ENCODE measurements at places on chromosomes 11 and 22.

GRCh38 chr22:25564979-25565677 is 653 bp downstream of the GRK3 start:
- H3K36me3 ChIP-seq, result peaks cover 3% of the 10 kb centered on the region
- H3K4me3 ChIP-seq, result peak overlapping the region; percentile 93
- peak overlapping the region; percentile 84 for H3K27ac ChIP-seq
- H3K27me3 ChIP-seq, result peaks cover 48% of the 10 kb centered on the region

- no peaks in the 10 kb centered on the region for H3K4me1 ChIP-seq
- no peak overlapping the region for H3K4me3 ChIP-seq
- no peak for DNase-seq
- H3K36me3 ChIP-seq, result no peaks in the 10 kb centered on the region
- no peaks in the 10 kb centered on the region for H3K27me3 ChIP-seq
Measured at GRCh38 chr11:26618441-26618840, 46.4 kb upstream of the MUC15 start.

- no peaks in the 10 kb centered on the region for H3K4me1 ChIP-seq
- H3K36me3 ChIP-seq, result no peaks in the 10 kb centered on the region
- H3K4me3 ChIP-seq, result no peak overlapping the region
- no peak for DNase-seq
Measured at GRCh38 chr11:91947215-91947820, 277.3 kb upstream of the FAT3 start.

DNA sequence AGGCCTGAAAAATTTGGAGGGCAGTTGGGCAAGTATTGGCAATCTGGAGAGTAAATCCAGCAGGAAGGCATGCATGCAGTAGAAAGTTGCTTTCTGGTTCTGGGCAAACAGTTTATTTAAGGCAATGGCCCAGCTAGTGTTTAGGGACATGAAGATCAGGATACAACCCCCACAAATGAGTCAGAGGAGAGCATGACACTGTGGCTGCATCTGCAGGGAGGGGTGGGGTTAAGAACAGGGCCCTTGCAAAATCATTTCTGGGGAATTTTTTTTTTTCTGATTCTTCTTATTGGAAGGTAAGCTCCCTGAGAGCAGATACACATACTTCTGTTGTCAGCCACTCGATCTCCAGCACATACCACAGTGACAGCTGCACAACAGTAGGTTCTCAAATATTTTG is 61.1 kb downstream of the FDX1 start:
- H3K4me3 ChIP-seq, result no peak overlapping the region
- peak overlapping the region; percentile 60 for H3K27ac ChIP-seq
- no peaks in the 10 kb centered on the region for H3K27me3 ChIP-seq
- no peak for DNase-seq
- H3K4me1 ChIP-seq, result no peaks in the 10 kb centered on the region

DNA sequence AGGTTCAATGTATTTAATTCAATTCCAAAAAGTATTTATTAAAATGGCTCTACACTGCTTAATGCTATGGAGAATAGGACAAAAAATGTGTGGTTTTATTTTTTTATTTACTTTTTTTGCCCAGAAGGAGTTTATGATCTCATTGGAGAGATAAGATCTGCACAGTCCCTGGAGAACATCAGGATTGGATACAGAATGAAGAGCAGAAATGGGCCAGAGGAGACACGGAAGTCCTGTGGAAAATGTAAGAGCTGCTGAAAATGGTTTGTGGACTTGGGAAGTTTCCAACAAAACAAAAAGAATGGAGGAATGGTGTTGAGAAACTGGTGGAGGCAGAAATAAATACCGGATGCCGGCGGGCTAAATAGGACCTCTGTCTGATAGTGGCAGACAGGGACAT is 554.6 kb downstream of the OPCML start:
- no peaks in the 10 kb centered on the region for H3K27me3 ChIP-seq
- H3K4me1 ChIP-seq, result no peaks in the 10 kb centered on the region
- no peak overlapping the region for H3K27ac ChIP-seq
- H3K36me3 ChIP-seq, result no peaks in the 10 kb centered on the region

DNA sequence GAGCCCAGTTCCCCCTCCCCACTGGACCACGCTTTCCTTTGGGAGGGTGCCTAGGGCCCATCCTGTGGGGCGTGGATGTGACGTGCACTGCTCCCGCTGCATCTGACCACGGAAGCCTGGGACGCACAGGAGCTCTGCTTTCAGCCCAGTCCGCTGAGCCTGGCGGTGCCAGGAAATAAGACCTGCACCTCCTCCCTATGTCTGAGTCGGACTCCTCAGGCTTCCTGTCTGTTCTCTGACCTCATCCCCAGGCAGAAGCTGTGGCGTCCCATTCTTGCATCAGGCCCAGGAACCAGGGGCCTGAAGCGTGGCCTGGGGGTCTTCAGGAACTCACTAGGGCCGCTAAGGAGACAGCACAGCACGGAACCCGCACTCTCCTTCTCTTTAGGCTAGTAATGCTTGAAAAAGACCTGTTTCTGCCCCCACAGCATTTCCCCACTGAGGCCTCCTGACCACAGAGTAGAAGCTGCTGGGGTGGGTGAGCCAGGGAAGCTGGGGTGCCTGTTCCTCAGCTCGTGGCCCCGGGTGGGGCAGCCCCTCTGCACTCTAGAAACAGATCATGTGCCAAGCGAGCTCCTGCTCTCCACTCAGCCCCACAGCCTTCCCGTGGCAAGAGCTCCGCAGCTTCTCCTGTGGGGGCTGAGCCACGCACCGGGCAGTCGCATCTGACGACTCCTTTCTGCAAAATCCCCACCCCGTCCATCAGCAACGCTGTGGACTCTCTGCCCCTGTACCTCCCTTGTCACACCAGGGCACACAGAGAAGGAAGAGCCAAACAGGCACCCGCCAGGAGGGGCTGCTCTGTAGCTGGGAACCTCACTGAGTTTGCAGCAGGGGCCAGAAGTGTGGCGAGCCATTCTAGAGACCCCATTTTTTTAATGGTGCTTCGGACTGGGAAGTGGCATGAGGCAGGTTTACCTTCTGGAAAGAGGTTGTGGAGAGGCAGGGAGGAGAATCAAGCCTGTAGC is 22.6 kb downstream of the MOV10L1 start:
- no peak for DNase-seq
- no peaks in the 10 kb centered on the region for H3K4me1 ChIP-seq
- no peak overlapping the region for H3K4me3 ChIP-seq
- H3K36me3 ChIP-seq, result no peaks in the 10 kb centered on the region
- no peak overlapping the region for H3K27ac ChIP-seq

DNA sequence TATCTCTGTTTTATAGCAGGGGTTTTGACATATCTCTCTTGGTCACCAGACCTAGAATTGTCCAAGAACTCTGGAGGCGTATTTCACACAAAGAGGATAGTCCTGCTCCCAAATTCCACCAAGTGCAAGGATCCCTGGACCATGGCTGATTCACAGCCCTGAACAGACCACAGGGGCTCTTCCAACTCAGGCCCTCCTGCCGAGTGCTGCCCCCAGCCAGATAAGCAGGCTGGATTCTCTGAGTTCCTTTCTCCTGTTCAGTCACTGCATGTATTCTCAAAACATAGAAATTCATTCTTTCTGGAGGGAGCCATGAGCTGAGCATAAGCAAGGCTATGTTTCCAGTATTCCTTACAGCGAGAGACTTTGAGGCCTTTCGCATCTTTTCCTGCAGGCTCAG is 13.4 kb upstream of the PLEKHB1 start:
- no peak overlapping the region for H3K27ac ChIP-seq
- H3K4me3 ChIP-seq, result no peak overlapping the region
- no peaks in the 10 kb centered on the region for H3K4me1 ChIP-seq
- no peak for DNase-seq
- no peaks in the 10 kb centered on the region for H3K27me3 ChIP-seq
- H3K36me3 ChIP-seq, result peaks cover 3% of the 10 kb centered on the region

GRCh38 chr11:134097166-134097565 is 28.3 kb downstream of the JAM3 start:
- DNase-seq, result no peak
- peaks cover 2% of the 10 kb centered on the region for H3K4me1 ChIP-seq
- H3K27ac ChIP-seq, result no peak overlapping the region
- peaks cover 9% of the 10 kb centered on the region for H3K36me3 ChIP-seq
- no peaks in the 10 kb centered on the region for H3K27me3 ChIP-seq

DNA sequence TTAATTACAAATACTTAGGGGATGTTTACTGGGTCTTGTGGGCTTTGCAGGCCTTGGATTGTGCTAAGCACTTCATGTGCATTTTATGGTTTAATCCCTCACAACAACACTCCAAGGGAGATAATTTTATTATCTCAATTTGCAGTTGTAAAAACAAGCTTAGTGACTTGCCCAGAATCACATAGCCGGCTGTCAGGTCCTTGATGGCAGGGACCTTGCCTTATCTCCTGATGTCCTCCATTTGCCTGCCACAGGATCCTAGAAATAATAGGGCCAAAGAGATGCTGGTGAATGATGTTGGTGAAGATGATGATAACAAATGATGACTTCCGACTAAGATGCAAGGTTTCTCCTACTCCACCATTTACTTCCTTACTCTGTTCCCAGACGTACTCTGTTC is 385.4 kb downstream of the TMEM135 start:
- no peak for DNase-seq
- no peak overlapping the region for H3K4me3 ChIP-seq
- no peaks in the 10 kb centered on the region for H3K36me3 ChIP-seq
- peaks cover 10% of the 10 kb centered on the region for H3K27me3 ChIP-seq
- no peak overlapping the region for H3K27ac ChIP-seq
- H3K4me1 ChIP-seq, result no peaks in the 10 kb centered on the region

DNA sequence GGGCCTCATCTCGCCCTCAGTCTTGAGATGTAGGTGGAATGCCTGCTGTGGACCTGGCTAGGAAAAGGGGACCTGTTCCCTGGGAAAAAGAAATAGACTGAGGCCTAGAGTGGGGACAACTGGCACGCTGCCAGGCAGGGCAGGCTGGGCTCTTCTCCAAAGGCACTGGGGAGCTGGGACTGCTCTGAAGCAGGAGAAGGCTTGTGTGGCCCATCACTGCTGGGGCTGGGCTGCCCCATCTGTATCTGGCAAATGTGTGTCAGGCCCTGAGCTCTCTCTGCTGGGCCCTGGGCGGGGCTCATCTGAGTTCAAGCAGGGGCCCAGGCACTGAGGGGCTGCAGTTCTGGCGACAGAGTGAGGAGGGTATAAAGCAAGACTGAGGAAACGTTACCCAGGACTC is 32.9 kb downstream of the ARVCF start:
- DNase-seq, result no peak
- peaks cover 7% of the 10 kb centered on the region for H3K27me3 ChIP-seq
- H3K4me3 ChIP-seq, result no peak overlapping the region
- peaks cover 6% of the 10 kb centered on the region for H3K4me1 ChIP-seq
- H3K27ac ChIP-seq, result no peak overlapping the region

GRCh38 chr11:25981998-25982397 is 349.9 kb upstream of the ANO3 start:
- no peaks in the 10 kb centered on the region for H3K4me1 ChIP-seq
- no peak overlapping the region for H3K27ac ChIP-seq
- no peak overlapping the region for H3K4me3 ChIP-seq
- H3K36me3 ChIP-seq, result no peaks in the 10 kb centered on the region
- no peak for DNase-seq

GRCh38 chr11:75330291-75330690 is 21.2 kb downstream of the ARRB1 start:
- DNase-seq, result no peak
- no peak overlapping the region for H3K27ac ChIP-seq
- no peak overlapping the region for H3K4me3 ChIP-seq

- peaks cover 24% of the 10 kb centered on the region for H3K27me3 ChIP-seq
- no peak overlapping the region for H3K27ac ChIP-seq
- no peaks in the 10 kb centered on the region for H3K4me1 ChIP-seq
- H3K4me3 ChIP-seq, result no peak overlapping the region
- DNase-seq, result no peak
Measured at GRCh38 chr22:28268171-28268570, 349.1 kb upstream of the PITPNB start.

DNA sequence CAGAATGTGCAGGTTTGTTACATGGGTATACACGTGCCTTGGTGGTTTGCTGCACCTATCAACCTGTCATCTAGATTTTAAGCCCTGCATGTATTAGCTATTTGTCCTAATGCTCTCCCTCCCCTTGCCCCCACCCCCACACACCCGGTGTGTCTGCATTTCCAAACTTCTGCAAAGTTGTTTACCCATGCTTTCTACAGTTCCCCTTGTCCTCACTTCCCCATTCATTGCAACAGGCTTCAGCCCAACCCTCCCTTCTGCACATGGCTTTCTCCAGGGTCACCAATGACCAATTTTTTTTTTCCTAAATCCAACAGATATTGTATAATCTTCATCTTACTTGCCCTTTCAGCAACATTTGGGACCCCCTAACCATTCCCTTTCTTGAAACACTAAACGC is 32.0 kb upstream of the NUP50 start:
- H3K4me3 ChIP-seq, result no peak overlapping the region
- no peaks in the 10 kb centered on the region for H3K27me3 ChIP-seq

GRCh38 chr11:1952806-1953482 is 5.8 kb downstream of the MRPL23 start:
- H3K36me3 ChIP-seq, result no peaks in the 10 kb centered on the region
- no peaks in the 10 kb centered on the region for H3K27me3 ChIP-seq
- H3K4me3 ChIP-seq, result no peak overlapping the region
- no peak overlapping the region for H3K27ac ChIP-seq
- DNase-seq, result no peak

GRCh38 chr11:13207665-13208594 is 69.7 kb upstream of the BMAL1 start:
- peaks cover 14% of the 10 kb centered on the region for H3K4me1 ChIP-seq
- no peaks in the 10 kb centered on the region for H3K36me3 ChIP-seq
- H3K27ac ChIP-seq, result peak overlapping the region; percentile 85

DNA sequence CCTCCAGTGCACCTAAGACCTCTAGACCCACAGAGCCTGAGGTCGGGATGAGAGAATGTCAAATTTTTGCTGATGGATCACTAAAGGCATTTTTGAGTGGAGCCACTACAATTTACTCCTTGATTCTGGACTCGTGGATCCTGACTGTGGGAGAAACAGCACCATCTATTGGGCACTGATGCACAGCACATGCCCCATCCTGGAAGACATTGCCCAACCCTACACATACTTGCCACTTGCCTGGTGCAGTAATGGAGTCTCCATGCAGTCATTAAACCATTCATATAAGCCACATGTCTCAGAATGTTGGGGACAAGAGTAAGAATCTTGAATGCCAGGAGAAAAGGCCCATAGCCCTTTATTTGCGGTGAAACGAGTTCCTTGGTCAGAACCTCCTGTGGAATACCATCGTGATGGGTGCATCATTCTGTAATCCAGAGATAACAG is 103.9 kb downstream of the GGTLC2 start:
- peak overlapping the region; percentile 87 for H3K27ac ChIP-seq
- DNase-seq, result peak; percentile 37
- no peaks in the 10 kb centered on the region for H3K36me3 ChIP-seq
- peaks cover 58% of the 10 kb centered on the region for H3K4me1 ChIP-seq
- H3K4me3 ChIP-seq, result peak overlapping the region; percentile 68
